Ascending aorta (tissue), 2 donors: ENCODE measurements at places on chromosomes 13 and 19.

DNA sequence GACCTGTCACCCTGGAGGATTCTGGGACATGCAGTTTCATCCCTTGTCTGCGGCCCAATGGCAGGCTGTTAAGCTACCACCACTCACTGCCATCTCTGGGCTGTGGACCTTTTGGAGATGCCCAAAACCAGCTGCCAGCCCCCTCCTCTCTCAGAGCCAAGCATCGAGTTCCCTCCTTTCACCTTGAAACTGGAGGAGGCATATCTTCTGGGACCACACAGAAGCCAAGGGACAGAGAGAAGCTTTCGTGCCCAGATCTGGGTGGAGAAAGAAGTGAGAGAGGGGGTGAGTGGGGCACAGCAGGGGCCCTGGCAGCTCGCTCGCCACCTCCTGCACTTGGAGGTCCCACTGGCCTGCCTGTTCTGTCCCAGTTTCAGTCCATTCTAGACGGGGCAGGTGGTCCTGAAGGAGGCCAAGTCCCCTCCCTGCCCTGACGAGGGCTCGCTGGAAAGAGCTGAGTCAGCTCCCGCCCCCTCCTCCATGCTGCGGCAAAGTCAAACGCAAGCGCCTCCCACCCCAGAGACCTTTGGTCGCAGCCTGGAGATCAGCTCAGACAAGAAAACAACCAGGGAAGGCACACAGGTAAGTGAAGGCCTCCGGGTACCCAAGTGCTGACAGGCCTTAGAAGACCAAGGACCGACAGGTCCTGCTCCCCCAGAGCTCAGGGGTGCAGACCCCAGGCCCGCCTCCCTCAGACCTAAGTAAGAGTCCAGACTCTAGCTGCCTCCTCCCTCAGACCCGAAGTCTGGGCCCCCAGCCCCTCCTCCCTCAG lies 3.8 kb downstream of the BCAT2 start:
- DNase-seq: no peak

GRCh38 chr19:4844348-4845179 lies 13.1 kb upstream of the TICAM1 start:
- DNase-seq: no peak

- no peak for DNase-seq
These were observed 58.8 kb upstream of the C1QTNF9B start for GRCh38 chr13:23956106-23956505.

DNA sequence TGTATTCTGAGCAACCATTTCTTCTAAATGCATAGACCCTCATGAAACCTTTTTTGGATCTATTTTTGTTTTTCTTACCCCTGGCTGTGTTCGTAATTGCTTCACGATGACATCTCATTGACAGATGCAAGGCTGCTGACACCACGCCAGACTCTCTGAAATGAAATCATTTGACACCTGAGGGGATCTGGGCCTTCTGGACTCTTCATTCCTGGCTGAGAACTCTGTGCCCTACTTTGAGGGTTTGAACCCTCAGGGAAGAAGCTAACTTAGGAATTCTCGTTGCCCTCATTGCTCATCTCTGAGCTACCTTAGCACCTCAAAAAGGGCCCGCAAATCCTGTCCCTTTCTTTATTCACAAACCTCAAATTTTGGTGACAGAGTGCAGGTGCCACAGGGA lies 40.5 kb upstream of the NBEA start:
- no peak for DNase-seq

GRCh38 chr13:95956589-95957148 lies 96.5 kb downstream of the UGGT2 start:
- DNase-seq: no peak

- DNase-seq: no peak
These were observed 6.5 kb upstream of the ZNF708 start for GRCh38 chr19:21335721-21336120.

- DNase-seq: peak; percentile 23
These were observed 86.2 kb upstream of the FRY start for GRCh38 chr13:31945202-31945961.

GRCh38 chr13:58919551-58919950 lies 1244.2 kb downstream of the DIAPH3 start:
- no peak for DNase-seq

DNA sequence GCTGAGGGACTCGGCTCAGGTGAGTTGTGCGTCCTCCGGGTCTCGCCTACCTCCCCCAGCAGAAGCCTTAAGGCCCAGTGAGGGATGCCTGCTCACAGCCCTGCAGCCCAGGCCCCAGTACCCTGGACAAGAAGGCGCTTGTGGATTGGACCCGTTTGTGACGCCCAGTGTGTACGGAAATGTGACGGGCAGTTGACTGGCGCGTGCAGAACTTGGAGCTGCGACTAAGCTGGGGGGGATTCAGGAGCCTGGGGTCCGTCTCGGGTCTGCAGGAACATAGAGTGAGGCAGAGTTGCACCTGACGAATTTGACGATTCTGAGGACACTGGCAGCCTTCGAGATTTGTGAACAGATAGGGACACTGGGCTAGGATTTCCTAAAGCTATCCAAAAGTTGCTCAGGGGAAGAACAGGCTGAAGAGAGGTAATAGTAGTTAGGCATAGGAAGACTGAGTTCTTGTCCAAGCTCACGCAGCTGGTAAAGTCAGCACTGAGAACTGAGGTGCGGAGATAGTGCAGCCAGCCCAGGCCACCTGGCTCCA lies 519 bp downstream of the ZNF551 start:
- no peak for DNase-seq
